GM23338 (cell line): ENCODE measurements at places on chromosomes 12 and 14.

- H3K27ac ChIP-seq = no peak overlapping the region
- no peak overlapping the region for H3K4me3 ChIP-seq
- no peaks in the 10 kb centered on the region for H3K27me3 ChIP-seq
- no peak for DNase-seq
- H3K36me3 ChIP-seq = no peaks in the 10 kb centered on the region
Observed at GRCh38 chr12:131239384-131240094, 285.8 kb downstream of the ADGRD1 start.

DNA sequence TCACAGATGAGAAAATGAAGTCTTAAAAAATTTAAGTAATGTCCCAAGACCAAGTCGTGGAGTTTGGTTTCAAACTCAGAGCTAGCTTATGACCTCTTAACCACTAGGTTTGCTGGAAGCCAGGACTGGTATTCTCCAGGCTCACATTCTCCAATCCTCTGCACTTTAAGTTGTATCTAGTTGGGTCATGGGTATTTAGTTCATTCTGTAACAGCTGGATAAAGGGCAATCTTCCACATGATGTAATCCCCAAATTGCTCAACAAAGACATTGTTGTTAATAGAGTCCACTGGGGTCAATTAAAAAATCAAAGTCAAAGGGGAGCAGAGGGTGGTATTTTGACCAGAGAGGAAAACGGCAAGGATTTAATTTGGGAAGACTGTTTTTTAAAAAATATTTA, 17.8 kb upstream of the GAS2L3 start:
- H3K27me3 ChIP-seq = no peaks in the 10 kb centered on the region
- H3K4me1 ChIP-seq = no peaks in the 10 kb centered on the region
- no peak overlapping the region for H3K4me3 ChIP-seq
- DNase-seq = no peak
- H3K36me3 ChIP-seq = no peaks in the 10 kb centered on the region

GRCh38 chr14:91354221-91354916, 63.3 kb downstream of the CCDC88C start:
- H3K27ac ChIP-seq = no peak overlapping the region
- peaks cover 22% of the 10 kb centered on the region for H3K4me1 ChIP-seq
- no peaks in the 10 kb centered on the region for H3K36me3 ChIP-seq
- no peaks in the 10 kb centered on the region for H3K27me3 ChIP-seq
- H3K4me3 ChIP-seq = no peak overlapping the region
- DNase-seq = no peak

DNA sequence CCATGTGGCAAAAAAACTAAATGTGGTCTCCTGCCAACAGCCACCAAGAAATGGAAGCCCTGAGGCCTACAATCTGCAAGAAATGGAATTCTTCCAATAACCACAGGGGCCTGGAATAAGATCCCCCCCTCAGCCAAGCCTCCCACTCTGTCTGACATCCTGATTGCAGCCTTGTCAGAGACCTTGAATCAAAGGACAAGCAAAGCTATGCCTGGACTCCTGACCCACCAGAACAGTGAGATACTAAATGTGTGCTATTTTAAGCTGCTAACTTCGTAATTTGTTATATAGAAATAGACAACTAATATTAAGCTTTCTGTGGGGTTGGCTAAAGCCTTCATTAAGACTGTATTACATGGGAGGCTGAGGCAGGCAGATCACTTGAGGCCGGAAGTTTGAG, 77.7 kb downstream of the TBX5 start:
- no peaks in the 10 kb centered on the region; the same call in 1 of the 2 replicates for H3K27me3 ChIP-seq
- no peak overlapping the region for H3K27ac ChIP-seq
- no peak overlapping the region for H3K4me3 ChIP-seq
- DNase-seq = no peak

DNA sequence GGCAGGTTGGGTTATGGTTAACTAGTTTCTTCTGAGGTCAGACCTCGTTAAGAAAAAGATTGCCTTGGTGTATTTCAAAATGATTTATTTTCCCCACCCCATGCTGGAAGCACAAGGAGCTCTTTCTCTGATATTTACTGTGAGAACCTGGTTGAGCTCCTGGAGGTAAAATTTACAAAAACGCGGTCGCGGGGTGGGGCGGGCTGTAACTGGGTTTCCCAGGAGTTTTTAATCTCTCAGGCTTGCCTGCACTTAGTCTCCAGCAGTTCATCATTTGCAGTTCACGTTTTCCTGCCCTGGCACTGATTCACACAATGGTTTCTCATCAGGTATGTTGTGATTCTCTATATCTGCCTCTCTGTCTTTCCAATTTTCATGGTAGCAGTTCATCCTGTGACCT, 67.9 kb upstream of the PDE3A start:
- H3K27me3 ChIP-seq = no peaks in the 10 kb centered on the region
- DNase-seq = no peak
- H3K4me1 ChIP-seq = no peaks in the 10 kb centered on the region
- no peak overlapping the region for H3K27ac ChIP-seq
- H3K36me3 ChIP-seq = no peaks in the 10 kb centered on the region

DNA sequence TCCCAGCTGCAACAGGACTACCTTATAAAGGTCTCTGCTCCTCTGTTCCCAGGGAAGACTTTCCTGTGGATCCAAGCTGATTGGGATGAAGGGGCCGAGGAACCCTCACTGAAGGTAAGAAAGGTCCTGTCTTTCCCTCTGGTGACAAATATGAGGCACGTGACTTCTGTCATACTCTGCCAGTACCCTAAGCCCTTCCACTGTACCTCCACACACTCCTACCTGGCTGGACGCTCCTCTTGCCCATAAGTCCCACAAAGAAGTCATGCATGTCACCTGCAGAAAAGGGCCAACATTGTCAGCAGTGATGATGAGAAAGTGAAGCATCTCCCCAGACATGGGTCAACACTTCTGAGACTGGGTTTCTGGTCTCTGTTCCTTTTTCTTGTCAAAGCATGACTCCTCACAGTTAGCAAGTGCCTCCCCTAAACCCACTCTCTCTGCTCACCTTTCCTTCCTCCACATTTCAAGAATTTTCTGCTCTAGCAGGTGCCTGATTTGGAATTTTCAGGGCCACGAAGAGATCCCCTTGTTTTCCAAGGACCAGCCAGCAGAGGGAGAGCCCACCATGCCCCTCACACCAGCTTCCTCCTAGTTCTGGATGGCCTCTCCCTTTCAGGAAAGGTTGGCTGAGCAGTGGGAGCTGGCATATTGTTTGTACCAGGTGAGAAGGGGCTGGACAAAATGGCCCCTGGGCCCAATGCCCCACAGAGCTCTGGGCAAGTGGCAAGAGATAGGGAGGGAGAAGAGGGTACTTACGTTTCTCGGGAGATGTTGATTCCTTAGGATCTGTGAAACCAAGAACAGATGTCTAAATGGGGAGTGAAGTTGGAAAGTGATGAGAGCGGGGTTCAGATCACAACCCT, 3.5 kb downstream of the TAC3 start:
- no peaks in the 10 kb centered on the region for H3K27me3 ChIP-seq
- no peaks in the 10 kb centered on the region for H3K36me3 ChIP-seq
- H3K4me3 ChIP-seq = no peak overlapping the region
- no peak overlapping the region for H3K27ac ChIP-seq
- peak; percentile 52 for DNase-seq
- H3K4me1 ChIP-seq = peaks cover 48% of the 10 kb centered on the region

GRCh38 chr12:8698132-8698851, 501 bp downstream of the RIMKLB start:
- H3K4me3 ChIP-seq = peak overlapping the region; percentile 60
- H3K27ac ChIP-seq = peak overlapping the region; percentile 90
- no peaks in the 10 kb centered on the region for H3K36me3 ChIP-seq
- peak; percentile 72 for DNase-seq
- H3K27me3 ChIP-seq = no peaks in the 10 kb centered on the region

DNA sequence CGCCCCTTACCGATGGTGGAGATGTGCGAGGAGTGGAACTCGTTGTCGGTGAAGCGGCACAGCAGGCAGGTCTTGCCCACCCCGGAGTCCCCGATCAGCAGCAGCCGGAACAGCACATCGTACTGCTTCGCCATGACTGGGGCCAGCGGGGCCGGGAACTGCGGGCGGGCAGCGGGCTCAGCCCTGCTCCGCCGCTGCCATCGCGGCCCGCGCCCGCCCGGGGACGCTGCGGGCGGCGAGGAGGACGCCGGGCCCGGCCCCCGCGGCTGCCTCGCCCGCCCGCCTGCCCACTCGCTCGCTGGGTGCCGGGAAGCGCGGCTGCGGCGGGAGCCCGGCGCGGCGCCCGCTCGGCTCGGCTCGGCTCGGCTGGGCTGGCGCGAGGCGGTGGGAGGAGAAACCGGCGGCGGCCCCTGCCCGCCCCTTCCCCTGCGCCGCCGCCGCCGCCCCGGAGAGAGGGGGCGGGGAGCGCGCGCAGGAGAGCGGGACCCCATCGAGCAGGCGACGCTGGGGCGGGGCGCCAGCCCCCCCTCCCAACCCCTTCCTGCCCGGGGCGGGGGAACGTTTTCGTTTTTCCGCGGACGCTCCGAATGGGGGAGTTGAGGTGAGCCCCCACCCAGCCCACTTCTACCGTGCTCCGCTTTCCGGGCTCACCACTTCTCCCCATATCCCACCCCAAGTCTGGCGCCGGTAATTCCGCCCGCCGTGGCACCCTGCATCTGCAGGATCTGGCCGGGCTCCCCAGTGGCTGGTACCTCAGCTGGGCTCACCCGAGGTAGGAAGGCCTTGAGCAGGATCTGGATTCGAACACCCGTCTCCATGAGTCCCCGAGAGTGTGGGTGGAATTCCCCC, at the start of gene RAB15:
TSS of gene RAB15 (minus strand) at position 394 of the 849 bp plus-strand sequence. CDS start at position 134, 260 bp downstream.
- H3K27ac ChIP-seq = peak within 1 kb of the TSS; percentile 32; the same call in 1 of the 2 replicates
- H3K36me3 ChIP-seq = no peaks in the 10 kb centered on the region

DNA sequence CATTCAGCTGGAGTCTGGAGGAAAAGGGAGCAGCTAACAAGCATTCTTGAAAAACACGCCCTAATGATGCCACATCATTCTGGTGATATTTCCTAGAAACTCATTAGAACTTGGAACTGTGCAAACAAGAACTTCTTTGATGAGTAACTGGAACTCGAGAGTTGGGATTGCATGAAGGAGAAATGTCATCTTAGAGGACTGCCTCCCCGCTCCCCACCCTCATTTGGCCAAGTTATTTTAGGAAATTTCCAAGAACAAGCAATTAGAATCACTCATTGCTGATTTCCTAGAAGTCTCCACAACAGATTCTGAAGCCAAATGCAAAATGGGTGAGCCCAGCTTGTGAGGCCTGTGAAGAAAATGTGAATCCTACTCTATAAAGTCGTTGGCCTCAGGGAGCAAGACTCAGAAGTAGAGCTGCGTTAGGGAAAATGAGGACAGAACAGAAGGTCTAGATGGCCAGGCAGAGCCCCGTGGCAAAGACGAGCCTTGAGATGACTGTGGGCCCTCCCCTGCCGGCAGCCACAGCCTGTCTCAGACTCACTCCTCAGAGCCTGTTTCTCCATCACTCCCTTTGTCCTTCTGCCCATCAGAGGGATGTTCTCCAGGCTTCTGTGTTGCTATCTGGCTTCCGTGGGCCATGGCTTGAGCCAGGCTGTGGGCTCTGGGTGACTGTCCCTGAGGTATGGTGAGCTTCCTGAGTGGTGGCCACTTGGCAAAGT, 38.4 kb downstream of the RTL1 start:
- no peak for DNase-seq
- H3K4me3 ChIP-seq = no peak overlapping the region
- H3K36me3 ChIP-seq = no peaks in the 10 kb centered on the region; the same call in 1 of the 2 replicates
- H3K27ac ChIP-seq = no peak overlapping the region

DNA sequence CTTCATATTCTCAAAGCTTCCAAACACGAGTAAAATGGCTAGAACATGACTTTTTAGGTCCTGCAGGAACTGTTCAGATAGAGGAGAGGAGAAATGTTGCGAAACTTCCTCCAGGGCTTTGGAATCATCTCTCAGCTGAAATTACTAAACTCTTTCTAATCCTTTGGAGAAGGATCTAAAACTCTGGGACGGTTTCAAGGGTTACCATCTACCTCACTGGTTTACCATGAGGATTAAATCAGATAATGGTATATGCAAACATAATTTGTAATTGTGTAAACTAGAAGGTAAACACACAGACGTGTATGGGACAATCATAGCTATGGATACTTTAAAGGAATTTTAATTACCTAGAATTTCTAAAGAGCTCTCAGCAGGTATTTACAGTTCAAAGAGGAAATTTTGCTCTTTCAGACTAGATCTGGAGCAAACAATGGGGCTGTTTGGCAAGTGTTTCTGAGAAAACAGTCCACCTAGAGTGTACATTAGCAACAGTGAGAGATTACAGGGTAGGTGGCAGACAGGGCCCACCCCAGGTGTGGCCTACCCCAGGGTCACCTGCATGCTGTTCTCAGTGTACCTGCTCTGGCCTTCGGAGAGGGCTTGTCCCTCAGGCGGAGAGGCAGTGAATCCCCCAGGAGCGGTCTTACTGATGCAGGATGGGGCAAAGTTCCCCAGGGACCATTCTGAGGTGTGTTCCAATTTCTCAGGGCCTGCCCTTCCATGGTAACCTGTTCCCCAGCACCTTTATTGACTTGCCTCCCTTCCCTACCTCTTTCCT, 124.7 kb upstream of the MAX start:
- DNase-seq = no peak
- no peak overlapping the region for H3K27ac ChIP-seq
- no peak overlapping the region for H3K4me3 ChIP-seq
